ENCODE measurements at places on chromosomes 1 and 21.

- no peak for DNase-seq
Observed at GRCh38 chr1:180386745-180387367, 115.5 kb downstream of the ACBD6 start.

DNA sequence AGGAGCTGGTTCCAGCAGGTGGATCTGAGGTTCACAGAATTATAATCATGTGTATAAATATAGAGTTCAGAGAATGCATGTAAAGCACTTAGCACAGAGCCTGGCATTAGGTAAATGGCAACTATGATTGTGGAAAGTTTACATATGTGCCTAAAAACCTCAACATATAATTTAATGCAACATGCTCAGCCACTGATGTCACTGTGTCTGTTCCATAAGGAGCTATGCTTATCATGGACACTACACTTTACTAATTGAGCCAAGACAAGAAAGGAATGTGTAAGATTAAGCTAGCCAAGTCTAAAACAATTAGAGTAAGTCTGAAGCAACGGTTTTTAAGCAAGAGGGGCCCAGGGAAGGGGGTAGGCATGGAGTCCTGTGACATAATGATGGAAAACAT is 61.5 kb downstream of the GNG12 start:
- no peak for DNase-seq

- DNase-seq = no peak
Observed at GRCh38 chr1:200945111-200945510, 50.4 kb downstream of the INAVA start.

DNA sequence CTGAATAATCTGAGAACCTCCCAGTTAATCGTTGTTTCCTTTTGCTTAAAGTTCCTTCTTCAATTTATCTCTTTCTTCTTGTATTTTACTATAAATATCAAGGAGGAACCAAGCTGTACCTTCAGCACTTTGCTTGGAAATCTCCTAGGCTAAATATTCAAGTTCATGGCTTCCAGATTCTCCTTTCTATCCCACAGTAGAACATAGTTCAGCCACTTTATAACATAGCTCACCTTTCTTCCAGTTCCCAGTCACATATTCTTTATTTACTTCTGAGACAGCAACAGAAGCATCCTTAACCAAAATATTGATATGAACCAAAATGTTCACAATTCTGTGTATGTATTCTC is 11.0 kb downstream of the ZMYM4 start:
- DNase-seq = no peak

- no peak for DNase-seq
Observed at GRCh38 chr1:225446595-225446960, 18.7 kb upstream of the LBR start.

DNA sequence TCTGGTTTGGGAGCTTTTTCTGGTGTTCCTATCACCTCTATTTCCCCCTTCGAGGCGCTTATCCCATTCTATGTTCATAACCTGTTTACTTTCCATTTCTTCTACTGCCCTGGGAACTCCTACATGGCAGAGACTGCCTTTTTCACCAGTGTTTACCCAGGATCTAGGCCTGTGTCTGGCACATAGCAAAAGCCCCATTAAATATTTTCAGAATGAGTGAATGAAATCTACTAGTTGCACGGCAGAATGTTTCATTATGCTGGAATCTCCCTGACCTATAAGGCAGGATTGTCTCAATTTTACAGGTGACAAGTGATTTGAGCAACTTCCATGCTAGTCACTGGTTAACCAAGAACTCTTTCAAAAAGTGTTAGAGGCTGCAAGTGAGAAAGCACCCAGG is 70.1 kb downstream of the PGM1 start:
- no peak for DNase-seq

DNA sequence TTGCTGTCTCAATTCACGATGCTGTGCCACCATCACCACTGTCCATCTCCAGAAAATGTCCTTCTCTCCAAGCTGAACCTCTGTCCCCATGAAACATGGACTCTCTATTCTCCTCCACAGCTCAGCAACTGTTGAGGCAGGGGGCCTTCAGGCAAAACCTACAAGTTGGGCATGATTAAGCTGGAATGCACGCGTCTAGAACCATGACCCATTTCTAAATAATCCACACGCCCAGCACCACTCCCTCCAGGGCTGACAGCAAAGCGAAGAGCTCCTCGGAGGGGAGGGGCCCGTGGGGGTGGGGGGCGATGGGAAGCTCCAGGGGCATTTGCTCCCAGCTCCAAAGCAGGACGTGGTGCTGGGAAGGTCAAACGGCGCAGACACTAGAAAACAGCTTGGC is 3.3 kb upstream of the HES5 start:
- DNase-seq = no peak

DNA sequence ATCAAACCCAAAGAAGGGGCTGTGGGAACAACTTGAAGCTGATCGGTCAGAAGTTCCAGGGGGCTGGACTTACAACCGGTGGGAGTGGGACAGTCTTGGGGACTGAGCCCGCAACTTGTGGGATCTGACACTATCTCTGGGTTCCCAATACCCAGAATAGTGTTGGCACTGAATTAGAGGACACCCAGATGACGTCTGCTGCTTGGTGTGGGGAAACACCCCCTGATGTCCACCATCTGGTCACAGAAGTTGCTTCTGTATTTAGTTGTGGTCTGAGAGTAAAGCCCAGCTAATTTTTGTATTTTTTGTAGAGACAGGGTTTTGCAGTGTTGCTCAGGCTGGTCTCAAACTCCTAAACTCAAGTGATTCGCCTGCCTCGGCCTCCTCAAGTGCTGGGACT is 28.8 kb downstream of the SERBP1 start:
- DNase-seq = no peak

GRCh38 chr1:235043234-235043633 is 85.4 kb downstream of the TOMM20 start:
- DNase-seq = no peak
